Activated T-cell treated with anti-CD3 and anti-CD28 coated beads, Interleukin-2, amount 50 U/mL, for 1 hour (primary cell): ENCODE measurements at places on chromosomes 2 and 18.

DNA sequence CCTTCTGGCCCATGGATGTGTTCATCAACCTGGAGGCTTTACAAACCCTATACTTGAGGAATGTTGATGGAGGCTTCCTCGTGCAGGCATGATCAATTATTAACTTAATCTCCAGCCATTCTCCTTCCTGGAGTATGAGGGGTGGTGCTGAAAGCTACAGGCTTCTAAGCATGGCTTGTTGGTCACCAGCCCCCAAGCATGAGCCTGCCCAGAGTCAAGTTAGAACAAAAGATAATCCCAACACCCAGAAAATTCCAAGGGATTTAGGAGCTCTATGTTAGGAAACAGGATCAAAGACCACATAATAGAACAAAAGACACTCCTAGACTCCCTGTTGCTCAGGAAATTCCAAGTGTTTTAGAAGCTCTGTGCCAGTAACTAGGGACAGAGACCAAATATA is 63.1 kb downstream of the FAM171B start:
- DNase-seq, result no peak

GRCh38 chr18:35236571-35237363 is 4.1 kb upstream of the ZNF397 start:
- DNase-seq, result no peak

DNA sequence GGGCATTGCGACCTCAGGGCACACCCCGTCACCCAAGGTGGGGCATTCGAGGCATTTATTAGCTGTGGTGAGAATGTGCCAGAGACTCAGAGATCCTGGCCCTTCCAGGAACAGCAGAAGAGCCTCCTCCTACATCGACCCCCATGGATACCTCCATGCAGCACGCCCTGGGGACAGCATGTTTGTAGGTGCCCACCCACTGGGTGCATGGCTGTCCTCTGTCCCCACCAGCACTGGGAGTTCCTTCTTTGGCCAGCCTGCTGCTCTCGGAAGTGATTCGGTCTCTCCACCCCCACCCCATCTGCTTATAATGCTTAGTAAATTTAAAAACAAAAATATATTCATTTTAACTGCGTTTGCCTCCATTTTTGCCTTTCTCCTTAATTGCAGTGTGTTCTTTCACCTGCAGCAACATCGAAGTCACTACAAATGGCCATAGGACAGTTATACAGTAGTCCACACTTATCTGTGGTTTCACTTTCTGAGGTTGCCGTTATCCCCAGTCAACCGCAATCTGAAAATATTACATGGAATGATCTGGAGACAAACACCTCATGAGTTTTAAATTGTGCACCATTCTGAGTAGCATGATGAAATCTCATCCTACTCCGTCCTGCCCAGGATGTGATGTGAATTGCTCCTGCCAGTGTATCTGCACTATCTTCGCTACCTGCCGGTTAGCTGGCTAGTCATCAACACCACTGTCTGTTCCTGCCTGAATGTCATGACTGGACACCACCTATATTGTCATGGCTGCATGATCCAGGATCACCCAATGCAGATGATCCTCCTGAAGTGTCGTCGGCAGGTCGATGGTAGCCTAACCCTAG is 29.6 kb upstream of the ZCCHC2 start:
- no peak for DNase-seq

GRCh38 chr18:23584019-23584983 is 2.0 kb downstream of the NPC1 start:
- DNase-seq, result no peak

- no peak for DNase-seq
Observed at GRCh38 chr2:238513346-238513745, 86.6 kb downstream of the ASB1 start.

DNA sequence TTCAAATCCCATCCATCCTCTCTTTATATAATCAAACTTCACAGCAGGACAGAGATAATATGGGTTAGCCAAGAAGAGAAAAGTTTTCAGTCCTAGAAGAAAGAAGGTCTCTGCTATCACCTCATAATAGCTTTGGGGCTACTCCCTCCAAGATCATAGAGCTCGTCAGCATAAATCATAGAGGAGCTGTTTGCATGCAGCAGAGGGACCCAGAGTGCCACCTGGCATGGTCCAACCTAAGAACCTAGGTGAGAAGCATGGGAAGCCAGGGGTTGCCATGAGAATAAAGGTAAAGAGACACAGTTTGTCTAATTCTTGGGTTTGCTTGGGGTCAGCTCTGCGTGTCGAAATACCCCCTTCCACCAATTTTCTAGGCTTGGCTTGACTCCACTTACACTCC is 87.1 kb upstream of the CYP1B1 start:
- DNase-seq, result no peak

- DNase-seq, result no peak
Observed at GRCh38 chr2:121480826-121481225, 49.9 kb upstream of the RNU4ATAC start.

DNA sequence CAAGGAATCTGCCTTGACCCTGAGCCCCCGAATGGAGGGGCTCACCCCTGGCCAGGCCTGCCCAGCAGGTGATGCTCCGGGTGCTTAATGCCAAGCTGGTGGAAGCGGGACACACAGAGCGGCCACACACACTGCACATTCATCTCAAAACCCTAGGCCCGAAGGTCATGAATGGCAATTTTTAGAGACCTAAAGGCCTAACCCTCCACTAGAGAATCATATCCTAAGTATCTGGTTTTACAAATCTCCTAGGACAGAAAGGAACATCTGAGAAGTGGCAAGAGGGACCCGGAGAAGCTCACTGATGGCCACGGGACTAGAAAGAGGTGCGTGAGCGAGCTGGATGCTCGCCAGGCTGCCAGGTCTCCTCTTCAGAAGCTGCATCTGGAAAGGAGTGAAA is 38.3 kb downstream of the ST3GAL5 start:
- no peak for DNase-seq

- DNase-seq, result no peak
Observed at GRCh38 chr2:238998801-238999200, 150.9 kb downstream of the TWIST2 start.

DNA sequence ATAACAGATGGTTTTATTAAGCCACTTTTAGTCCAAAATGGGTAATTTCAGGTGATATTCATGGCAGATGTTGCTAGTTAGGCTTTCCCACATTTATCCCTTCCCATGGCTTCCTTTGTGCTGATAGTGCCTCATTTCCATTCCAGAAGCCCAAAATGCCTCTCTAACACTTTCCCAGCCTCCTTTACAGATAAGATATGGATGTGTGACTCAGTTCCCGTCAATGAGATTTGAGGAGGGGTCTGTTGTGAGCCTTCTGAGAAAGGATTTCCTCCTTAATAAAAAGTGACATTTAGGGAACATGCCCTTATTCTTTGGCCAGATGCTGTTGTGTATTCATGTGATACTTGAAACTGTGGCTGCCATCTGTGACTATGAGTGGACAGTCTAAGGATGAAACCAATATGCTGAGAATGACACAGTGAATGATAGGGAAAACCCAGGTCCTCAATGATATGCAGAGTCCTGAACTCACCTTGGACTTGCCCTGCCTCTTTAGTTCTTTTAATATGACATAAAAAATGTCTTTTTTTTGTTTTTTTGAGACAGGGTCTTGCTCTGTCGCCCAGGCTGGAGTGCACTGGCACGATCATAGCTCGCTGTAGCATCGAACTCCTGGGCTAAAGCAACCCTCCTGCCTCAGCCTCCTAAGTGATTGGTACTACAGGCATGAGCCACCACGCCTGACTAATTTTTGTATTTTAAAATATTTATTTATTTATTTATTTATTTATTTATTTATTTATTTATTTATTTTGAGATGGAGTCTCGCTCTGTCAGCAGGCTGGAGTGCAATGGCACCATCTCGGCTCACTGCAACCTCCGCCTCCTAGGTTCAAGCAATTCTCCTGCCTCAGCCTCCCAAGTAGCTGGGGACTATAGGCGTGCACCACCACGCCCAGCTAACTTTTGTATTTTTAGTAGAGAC is 5.8 kb upstream of the ACSL3 start:
- no peak for DNase-seq

DNA sequence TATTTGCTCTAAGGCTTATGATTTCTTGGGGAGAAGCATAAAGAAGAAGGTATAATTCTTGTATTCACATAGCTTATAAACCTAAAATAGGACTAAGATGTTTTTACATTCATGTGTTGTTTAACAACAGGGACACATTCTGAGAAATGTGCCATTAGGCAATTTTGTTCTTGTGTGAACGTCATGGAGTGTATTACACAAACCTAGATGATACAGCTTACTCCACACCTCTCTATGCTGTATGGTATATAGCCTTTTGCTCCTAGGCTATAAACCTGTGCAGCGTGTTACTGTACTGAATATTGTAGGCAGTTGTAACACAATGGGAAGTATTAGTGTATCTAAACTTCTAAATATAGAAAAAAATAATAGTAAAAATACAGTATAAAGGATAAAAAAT is 92.1 kb downstream of the PHLPP1 start:
- no peak for DNase-seq

DNA sequence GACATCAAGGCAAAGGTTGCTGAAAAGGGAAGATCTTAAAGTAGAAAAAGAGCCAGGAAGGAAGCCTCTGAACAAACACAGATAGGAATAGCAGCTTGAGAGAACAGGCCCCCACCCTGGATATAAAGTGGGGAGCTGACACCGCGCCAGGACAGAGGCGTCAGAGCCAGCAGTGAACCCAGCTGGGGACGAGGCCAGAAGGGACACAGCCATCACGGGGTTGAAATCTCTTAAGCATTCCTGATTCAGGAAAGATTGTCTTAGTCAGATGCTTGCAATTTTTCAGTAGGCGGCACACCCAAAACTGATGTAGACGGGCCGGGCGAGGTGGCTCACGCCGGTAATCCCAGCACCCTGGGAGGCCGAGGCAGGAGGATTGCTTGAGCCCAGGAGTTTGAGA is 93.8 kb upstream of the PHLPP1 start:
- no peak for DNase-seq

GRCh38 chr18:50896093-50896492 is 17.2 kb downstream of the ME2 start:
- DNase-seq, result no peak

- DNase-seq, result no peak
Observed at GRCh38 chr2:182132605-182133004, 147.0 kb downstream of the PPP1R1C start.

GRCh38 chr2:209340522-209340921 is 83.3 kb upstream of the MAP2 start:
- no peak for DNase-seq

- DNase-seq, result no peak
Observed at GRCh38 chr2:217195658-217196446, 336.0 kb upstream of the TNP1 start.
